ENCODE measurements at places on chromosomes 16 and 17.

- DNase-seq: no peak
Observed at GRCh38 chr16:27408012-27408601, 6.1 kb downstream of the IL21R start.

GRCh38 chr17:33021731-33022408 is 30.2 kb downstream of the SPACA3 start:
- DNase-seq: no peak

DNA sequence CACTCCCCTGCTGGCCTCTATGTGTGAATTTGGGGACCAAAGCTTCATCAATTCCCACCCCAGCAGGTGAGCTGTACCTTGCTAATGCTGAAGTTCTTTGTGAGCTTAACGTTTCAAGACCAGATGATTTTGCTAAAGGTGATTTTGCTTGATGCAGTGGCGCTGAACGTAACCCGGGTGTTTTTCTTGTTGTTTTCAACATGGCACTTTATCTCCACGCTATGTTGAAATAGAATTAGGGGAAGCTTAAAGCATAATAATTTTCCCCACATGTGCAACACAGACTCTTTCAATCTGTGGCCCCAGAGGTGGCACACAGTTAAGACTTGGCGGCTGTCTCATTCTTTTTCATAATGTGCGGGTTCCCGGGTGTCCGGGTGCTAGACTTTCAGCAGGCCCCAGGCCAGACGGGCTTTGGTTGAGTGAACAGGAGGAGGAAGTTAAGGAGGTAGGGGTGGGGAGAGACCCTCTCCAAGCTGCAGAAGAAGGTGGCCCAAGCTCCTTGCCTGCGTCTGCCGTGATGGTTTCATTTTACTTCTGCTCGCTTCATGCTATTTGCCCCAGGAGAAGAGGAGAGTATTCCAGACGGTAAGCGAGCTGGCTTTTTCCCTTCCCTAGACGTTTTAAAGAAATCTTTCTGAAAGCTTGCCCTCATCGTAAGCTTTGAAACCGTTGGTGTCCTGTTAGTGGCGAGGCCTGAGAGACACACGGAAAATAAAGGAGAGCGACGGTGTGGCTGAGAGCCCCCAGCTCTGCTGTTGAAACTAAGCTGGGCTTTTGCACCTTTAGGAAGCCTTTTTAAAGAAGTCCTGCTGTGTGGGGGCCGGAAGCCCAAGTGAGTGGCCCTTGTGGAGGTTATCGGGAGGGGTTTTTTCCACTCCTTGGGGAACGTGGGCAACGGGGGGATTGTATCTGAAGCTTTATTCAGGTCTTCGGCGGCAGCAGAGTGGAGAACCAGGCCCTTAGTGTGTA is 4.2 kb downstream of the FOXC2 start:
- no peak for DNase-seq

- DNase-seq: no peak
Observed at GRCh38 chr17:78535273-78536197, 41.7 kb downstream of the DNAH17 start.

DNA sequence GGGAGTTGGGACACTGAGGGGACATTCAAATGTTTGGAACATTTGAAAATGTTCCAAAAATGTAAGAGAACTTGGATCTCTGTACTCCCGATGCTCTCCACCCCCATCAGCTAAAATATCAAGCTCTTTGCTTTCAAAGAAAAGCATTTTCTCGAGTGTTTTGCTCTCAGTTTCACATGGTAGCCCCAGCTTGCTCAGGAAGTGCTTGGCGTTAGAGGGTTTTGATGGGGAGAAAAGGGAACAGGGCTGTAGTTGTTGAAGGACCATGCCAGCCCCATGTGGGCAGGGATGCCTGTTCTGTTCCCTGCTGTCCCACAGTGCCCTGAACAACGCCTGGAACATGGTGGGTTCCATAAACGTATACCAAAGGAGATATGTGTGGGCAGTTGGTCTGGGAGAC is 37.0 kb downstream of the RAI1 start:
- DNase-seq: no peak

GRCh38 chr16:27671410-27671809 is 121.5 kb downstream of the KATNIP start:
- no peak for DNase-seq

- DNase-seq: no peak
Observed at GRCh38 chr17:48498164-48498850, 32.5 kb downstream of the HOXB1 start.

DNA sequence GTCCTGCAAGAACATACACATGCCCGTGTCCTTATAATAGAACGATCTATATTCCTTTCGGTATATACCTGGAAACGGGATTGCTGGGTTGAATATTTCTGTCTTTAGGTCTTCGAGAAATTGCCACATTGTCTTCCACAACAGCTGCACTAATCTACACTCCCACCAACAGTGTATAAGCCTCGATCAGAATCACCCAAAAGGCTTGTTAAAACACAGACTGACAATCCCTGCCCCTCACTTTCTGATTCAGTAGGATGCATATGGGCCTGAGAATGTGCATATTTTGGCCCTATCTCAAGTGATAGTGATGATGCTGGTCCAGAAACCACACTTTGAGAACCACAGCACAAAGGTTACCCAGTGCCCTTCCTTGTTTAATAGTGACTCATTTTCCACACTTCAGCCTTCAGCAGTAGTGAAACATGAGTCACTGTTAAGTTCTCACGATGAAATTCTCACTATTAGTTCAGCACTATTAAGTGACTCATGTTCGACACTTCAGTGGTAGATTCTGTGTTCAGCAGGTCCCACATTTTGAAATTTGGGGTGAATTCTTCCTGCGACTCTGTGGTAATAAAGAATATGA is 215.6 kb downstream of the GRIN2A start:
- DNase-seq: no peak

- no peak for DNase-seq
Observed at GRCh38 chr17:62051053-62051452, 14.0 kb downstream of the MED13 start.

GRCh38 chr16:81401035-81401950 is 43.3 kb upstream of the CMIP start:
- no peak for DNase-seq

DNA sequence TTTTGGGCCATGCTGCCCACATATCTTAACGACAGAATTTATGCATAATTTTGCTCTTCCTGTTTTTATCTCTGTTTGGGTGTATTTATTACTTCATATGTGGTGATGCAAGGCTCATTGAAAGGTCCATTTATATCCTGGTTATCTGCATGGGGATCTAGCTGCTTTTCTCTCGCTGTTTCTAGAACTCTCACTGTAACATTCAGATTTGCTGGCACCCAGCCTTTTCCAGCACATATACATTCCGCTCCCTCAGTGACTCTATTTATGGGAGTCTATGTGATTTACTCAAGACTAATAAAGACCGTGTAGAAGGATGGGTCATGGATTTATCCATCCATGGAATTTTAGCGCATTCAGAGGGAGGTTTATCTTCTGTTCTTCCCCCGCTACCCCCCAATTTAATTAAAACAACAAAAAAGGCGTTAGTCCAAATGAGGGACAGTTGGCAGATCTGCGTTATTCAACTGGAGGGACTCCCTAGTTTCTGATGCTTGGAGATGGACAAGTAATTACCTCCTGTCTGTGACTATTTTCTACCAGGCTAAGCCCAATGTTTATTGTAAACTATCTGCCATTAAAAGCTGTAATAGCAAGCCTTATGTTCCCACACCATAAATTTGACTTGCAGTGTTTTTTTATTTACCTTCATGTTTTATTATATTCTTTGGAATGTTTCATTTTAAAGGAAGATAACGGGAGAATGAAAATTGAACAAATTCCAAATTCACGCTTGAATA is 19.8 kb upstream of the MARCHF10 start:
- no peak for DNase-seq

DNA sequence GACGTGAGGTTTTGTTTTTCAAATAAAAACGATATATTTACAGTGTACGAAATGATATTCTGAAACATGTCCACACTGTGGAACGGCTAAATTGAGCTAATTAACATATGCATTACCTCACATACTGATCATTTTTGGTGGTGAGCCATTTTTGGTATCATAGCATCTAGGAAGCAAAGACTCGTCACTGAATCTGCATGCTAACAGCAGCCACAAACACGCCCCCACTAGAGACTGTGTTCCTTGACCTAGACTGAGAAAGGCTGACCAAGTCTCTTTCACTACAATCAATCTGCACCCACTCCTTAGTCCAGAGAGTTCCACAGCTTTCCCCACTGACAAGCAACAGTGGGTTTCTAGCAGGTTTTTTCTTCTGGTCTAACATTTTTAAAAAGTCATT is 29.5 kb downstream of the NPLOC4 start:
- no peak for DNase-seq

GRCh38 chr17:27407916-27408864 is 48.1 kb upstream of the KSR1 start:
- no peak for DNase-seq

DNA sequence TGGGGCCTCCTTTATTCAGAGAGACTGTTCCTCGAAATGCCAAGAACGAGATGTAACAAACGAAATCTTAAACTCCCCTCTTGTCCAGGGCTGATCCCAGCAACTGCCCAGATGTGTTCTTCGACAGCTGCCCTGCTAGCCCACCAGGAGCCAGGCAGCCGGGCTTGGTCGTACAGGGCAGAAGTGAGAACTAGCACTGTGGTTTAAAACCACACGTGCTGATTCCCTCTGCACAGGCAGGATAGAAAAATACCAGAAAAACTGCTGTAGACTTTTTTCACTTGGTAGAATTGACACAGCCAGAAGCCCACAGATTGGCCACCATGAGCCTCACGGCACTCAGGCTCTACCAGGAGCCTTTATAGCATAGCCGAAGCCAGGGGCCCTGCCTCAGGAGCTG is 33.1 kb downstream of the PLD6 start:
- no peak for DNase-seq

DNA sequence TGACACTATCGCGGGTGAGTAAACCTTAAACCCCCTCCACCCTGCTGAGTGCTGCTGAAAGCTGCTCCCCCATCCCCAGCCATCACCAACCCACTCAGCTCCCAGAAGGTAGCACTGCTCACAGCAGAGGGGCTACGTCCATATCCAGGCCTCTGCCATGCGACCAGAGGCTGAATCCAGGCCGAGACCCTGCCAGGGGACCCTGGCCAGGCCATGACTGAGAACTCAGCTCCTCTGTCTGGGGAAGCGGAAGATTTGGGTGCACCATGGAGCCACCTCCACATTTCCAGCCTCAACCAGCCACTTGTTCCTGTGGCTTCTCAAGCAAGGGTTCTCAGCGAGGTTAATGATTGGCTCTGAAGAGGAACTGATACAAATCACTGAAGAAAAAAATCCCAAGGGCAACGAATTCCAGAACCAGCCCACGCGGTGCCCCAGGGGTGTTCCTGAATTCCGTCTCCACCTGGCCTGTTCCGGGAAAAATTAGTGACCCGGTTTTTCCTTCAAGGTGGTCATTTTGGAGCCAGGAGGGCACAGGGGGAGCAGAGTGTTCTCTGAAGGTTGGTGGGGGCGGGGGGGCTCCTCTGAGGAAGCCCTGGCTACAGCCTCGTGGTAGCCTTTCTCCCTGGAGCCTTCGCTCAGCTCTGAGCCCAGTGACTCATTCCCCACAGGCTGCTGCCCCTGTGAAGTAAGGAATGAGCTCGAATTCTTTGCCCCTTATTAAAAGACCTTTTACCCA is 9.3 kb upstream of the SLC16A5 start:
- no peak for DNase-seq

- DNase-seq: no peak
Observed at GRCh38 chr17:37820995-37821713, 76.3 kb upstream of the HNF1B start.

DNA sequence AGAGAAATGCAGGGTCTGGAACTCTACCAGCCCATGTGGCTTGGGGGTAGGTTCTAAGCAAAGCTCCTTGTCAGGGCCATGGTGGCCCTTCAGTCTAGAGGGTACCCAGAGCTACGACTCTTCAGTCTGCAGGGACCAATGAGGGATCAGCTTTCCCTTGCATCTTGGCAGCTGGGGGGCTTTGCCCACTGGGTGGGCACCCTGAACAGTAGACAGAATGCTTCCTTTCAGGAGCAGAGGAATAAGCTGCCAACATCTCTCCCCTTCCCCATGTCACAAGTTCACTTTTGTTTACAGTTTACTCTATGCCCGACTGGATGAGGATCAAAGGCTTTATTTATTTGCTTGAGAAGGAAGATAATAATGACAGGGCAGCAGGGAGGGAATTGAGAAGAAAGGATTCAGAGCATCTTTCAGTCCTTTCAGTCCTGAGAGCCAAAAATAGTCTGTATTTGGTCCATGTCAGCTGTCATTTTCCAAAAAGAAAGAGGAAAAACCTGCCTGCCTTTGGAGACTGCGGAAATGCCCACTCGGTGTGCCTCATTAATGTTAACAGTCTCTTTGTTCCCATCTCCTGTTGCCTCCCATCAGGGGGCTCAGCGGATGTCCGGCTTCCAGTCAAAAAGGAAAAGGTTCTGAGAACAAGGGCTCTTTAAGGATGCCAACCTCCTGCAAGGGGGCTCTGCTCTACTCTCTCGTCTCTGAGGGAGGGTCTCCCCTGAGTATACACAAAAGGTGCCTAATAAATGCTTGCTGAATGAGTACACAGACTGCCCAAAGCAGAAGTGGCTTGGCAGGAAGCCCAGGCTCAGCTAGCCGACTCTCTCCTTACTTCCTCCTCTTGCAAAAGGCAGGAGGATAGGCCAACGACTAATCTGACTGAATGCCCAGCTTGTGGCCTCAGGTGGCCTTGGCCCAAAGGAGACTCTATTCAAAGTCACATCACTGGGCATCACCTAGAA is 17.1 kb downstream of the TRAF4 start:
- DNase-seq: no peak

- DNase-seq: no peak
Observed at GRCh38 chr17:73489333-73489732, 154.9 kb downstream of the SDK2 start.

GRCh38 chr17:67868176-67868575 is 42.9 kb downstream of the BPTF start:
- no peak for DNase-seq

GRCh38 chr17:835263-835662 is 53.1 kb downstream of the MRM3 start:
- DNase-seq: no peak

- no peak for DNase-seq
Observed at GRCh38 chr16:69858191-69859104, 92.7 kb upstream of the CLEC18A start.

GRCh38 chr17:40313668-40314583 is 4.9 kb downstream of the RARA start:
- no peak for DNase-seq

GRCh38 chr17:83068641-83069570 is 10.5 kb upstream of the METRNL start:
- no peak for DNase-seq

DNA sequence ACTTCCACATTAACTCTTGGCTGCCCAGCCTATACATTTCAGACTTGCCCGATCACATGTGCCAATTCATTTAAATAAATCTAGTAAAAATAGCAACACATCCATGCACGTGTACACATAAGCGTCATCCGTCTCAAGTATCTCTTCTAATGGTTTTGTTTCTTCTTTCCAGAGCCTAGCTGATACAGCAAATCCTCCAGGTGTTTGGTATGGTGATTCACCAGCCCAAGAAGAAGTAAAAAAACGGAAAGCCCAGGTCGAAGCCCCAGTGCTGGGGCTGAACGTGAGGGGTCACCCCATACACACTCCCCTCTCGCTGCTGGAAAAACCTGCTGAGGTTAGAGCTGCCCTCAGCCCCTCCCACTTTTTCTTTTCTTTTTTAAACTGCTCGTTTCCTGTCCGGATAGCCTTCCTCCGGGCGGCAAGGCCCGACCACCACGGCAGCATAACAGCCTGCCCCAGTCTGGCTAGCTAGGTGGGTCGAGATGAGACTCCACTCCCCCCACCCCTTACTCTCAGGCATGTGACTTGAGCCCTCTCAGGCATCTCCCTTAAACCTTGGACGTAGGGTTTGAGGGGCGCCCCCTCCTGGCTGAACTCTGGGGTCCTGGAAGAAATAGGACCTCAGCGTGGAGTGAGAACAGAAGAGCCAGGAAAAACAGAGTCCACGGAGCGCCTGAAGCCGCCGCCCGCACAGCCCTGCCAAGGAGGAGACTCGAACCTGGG is 13.9 kb upstream of the OR1F1 start:
- no peak for DNase-seq

Measured in nucleus accumbens (tissue), 56 donors.